NCI-H2081 treated with DMSO at 0.1 percent for 48 hours (cell line): ENCODE measurements at places on chromosomes 2 and 18.

GRCh38 chr2:44804406-44805265, 136.9 kb upstream of the SIX3 start:
- no peak for DNase-seq

GRCh38 chr2:190947141-190947540, 66.5 kb downstream of the GLS start:
- DNase-seq: no peak

GRCh38 chr2:56444339-56444738, 260.5 kb downstream of the CCDC85A start:
- peak; percentile 11 for DNase-seq

DNA sequence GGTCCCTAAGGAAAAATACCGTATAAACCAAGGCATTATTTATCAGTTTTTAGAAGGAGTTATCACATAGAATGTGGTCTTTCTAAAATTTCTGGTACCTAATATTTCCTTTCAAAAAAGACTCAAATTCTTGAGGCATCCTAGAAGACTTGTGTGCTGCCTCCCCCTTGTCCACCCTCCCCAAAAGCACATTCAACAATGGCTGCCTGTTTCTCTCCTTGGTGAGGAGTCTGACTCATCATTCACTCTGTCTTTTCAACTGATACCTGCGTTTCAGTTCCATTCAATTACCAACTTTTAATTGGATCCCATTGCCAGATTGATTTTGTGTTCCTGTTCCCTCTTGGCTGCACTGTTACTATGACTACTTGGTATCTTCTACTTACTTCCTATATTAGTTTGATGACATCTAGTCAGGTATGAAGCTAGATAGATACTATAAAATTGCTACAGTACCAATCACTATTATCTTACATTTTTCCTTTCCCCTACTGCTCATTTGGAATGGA, 72.9 kb downstream of the XRCC5 start:
- DNase-seq: no peak

DNA sequence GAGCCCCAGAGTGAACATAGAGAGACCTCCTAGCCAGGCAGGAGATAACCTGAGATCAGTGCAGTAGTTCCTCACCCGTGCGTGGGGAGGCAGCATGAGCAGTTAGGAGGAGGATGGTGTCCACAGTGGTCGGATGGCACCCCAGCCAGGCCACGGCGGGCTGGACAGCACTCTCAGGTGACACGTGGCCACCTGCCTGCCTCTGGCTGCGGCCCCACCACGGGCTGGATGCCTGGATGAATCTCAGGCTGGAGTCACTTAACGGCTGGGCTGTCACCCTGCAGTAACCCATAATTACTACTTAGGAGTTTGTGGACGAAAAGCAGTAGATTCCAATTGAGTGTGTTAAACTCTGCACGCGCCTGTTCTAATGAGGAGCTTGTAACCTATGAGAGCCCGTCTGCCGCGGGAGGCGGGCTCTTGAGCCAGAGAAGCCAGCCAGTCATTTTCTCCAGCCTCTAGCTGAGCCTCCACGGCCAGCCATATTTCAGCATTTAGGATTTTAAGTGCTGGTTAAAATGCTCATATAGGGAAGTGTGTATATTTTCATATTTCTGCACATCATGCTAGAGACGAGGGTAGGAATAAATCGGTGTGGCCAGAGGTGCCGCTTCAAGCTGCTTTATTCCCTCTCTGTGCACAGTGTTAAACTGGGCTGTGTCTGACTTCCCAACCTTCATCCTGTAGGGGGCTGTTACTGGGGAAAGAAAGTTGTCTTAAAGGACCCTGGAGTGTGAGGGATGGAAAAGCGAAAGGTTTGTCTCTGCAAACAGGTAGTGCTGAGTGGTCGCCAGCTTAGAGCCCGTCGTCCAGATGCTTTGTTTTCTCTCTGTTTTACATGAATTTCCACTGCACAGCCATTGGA, 144.0 kb downstream of the GLI2 start:
- DNase-seq: no peak

GRCh38 chr18:52150050-52150449, 189.9 kb upstream of the DCC start:
- no peak for DNase-seq

DNA sequence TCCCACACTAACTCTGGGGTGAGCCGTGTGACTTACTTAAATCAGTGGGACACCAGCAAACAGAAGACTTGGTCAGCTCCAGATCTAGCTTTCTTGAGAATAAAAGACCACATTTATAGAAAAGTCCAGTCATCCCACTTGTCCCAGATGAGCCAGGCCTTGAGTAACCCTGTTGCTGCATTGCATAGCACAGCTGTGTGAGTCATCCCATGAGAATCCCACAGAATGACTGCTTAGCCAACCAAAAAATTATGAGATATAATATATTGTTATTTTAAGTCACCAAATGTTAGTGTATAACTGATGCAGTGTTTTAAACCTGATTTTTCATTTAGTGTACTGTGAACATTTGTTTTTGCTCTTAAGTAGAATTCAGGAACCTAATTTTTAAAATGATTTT, 94.2 kb upstream of the FSHR start:
- no peak for DNase-seq

DNA sequence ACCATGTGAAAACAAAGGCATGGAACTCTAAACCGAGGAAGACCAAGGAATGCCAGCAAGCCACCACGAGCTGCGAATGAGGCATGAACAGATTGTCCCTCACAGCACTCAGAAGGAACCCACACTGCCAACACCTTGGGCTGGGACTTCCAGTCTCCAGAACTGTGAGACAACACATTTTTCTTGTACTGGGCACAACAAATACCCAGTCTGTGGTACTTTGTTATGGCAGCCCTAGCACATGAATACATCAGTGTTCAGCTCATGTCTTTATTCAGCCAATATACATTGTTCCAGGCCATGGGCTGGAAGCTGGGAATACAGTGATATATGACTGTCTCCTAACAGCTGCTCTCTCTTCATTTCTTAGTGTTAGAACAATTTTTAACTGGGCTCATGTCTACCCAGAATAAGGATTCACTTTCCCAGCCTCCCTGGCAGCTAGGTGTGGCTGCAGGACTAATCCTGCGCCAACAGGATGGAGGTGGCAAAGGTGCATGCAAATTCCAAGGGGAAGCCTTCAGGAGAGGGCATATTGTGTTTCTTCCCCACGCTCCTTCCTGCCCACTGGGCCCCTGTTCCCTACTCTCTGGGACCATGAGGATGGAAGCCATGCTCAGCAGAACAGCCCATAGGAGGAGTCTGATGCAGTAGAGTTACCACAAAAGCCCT, 59.6 kb downstream of the STPG4 start:
- no peak for DNase-seq

DNA sequence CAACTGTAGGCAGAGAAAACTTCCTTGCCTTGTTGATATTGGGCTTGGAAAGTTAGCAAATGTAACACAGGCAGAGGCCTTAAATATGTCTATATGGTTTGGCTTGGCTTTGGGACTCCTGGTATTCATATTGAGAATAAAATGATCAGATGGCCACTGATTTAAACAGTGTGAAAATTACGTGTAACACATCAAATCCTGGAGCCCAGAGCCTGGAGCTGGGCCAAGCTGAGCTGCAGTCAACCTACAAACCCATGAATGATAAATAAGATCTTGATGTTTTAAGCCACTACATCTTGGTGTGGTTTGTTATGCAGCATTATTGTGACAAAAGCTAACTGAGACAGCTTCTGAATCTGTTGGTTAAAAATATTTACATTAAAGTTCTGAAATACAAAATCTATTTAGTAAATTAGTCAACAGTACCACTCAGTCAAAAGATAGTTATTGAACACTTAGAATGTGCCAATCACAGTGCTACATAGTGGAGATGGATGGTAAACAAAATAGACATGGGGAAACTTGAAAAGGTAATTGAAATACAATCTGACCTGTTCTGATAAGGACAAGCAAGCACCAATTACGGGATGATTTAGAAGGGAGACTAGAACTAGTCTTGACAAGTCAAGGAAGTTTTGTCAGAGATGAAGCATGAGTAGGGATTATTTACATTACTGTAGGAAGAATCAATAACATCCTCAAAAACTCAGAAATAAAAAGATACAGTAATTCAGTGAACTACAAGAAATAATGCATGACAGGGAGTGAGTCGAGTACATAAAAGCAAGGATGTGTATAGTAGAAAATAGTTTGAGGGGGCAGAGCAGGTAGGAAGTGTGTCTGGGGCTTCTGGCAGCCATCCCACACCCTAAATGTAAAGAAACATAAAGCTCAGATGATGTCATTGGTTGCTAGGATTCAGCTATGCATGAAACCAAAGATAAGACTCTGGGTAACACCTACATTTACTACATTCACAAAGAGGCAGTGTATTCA, 157.7 kb downstream of the HNMT start:
- DNase-seq: no peak

DNA sequence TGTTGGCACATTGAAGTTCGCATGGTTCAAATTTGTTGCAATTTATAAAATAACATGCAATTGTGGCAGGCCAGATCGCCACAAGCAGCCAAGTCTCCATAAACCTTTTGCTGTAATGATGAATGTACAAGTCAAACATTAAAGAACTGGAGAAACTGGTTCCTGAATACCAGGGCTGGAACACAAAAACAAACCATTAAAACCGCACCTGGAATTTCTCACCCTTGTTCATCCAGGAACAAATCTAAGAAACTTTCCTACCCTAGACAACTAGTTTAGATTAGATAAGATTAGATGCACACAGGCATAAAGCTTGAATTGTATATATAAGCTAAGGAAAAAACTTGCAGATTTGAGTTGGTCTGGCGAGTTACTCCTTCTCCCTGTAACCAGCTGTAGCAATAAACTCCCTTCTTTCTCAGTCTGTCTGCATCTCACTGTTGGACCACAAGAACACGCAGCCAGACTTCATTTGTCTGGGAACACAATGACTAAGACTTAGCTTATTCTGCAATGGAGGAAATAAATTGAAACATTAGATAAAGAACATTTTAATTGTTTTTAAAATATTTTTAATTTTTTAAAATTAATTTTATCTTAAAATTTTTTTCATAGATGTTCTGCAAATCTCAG, 1835.5 kb upstream of the LRRTM1 start:
- no peak for DNase-seq

DNA sequence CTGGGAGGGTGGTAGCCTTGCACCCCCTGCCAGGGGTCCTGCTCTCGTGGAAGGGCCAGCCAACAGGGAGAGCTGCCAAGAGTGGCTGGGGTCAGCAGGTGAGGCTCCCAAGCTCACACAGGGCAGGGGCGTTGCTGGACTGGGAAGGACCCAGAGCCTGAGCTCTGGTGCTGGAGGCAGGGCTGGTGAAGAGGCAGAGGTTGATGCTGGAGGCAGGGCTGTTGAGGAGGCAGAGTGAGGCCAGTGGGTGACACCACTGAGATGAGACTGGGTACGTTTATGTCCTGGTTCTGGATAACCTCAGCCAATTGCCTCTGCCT, 7.0 kb downstream of the ADRA2B start:
- no peak for DNase-seq

GRCh38 chr2:175854665-175855064, 147.4 kb downstream of the LNPK start:
- DNase-seq: no peak

DNA sequence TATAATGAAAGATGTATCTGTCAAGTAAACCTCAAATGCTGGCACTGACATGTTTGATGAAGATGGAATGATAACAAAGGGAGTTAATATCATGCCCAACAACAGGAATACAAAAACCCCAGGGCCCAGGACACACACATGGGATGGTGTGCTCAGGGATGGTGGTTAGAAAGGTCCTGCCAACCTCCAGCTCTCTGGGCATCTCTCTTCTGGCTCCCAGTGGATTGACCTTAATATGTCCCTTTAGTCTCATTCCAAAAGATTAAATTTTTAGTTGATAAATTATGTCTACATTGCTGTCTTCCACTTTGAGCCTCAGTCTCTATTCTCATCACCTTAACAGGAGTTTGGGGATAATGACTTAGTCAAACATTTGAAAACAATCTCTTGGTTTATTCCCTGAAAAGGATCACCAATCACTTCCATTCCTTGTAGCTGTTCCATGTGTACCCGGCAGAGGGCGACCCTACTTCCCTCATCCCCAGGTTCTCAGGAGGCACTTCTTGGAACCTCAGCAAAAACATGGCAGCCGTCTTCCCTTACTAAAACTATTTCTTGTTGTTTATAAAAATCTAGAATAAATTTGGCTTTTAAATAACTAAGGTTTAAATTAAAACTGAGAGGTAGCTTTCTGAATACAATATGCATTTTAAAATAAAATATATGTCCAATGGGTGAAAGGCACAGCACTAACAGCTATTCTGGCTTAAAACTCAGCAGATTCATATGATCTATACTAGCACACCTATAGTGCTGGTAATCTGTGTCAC, 29.6 kb downstream of the MCEE start:
- no peak for DNase-seq

DNA sequence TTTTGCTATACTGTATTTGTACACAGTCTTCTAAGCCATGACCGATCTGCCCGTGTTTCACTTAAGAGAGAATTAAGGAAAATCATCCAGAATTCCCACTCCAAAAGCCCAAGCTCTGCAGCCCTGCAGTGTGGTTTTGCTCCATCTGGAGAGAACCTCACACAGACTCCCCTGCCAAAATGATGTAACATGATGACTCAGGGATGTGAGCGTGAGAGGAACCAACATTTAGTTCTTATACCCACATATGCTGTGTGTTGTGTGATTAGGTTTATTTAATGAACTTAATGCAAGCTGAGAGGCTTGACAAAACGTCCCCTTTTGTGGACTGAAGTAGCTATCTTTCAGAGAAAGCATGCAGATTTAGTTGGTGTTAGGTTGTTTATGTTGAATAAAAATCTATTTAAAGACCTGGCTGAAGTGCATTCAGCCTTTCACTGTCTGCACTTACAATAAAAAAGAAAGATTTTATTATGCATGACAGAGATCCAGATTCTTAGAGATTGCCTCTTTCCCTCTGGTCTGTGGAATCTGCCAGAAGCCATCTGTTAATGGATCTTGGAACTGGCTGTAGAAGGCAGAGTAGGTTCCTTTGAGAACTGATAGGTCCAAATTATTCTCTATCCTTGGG, 6.3 kb downstream of the RAB12 start:
- peak; percentile 52 for DNase-seq

- no peak for DNase-seq
These were observed 29.9 kb downstream of the LIPG start for GRCh38 chr18:49591775-49592174.

GRCh38 chr18:79506191-79507075, 110.7 kb downstream of the NFATC1 start:
- DNase-seq: no peak

DNA sequence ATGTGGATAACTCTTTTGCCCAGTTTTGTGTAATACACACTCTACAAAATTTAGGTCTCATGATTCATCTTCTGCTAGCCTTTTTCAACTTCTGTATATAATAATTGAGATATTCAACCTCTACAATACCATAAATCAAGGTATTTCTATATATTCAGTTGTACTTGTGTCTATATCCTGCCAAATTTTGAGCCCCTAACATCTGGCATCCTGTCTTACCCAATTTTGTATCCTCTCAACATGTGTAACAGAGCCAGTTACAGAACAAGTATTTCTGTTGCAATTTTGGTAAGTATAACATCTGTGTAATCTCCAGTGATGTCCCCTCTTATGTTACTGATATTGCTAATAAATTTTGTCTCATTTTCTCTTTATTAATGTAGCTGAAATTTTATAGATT, 145.8 kb downstream of the TRIB2 start:
- no peak for DNase-seq

- no peak for DNase-seq
These were observed 14.1 kb upstream of the OTOS start for GRCh38 chr2:240154606-240155005.

GRCh38 chr2:238670111-238670585, 177.7 kb upstream of the TWIST2 start:
- no peak for DNase-seq
